ENCODE measurements at places on chromosomes 11 and 22. TPM values are rescaled to one million over a fixed set of nuclear protein-coding genes. Genes with fewer than 3 reads are reported as not detected.
A peak's percentile ranks its signal among the peaks of the same experiment; 100 is the strongest.

- DNase-seq, result peak; percentile 72
These were observed 7.2 kb downstream of the KCNK7 start for GRCh38 chr11:65588199-65589054.

DNA sequence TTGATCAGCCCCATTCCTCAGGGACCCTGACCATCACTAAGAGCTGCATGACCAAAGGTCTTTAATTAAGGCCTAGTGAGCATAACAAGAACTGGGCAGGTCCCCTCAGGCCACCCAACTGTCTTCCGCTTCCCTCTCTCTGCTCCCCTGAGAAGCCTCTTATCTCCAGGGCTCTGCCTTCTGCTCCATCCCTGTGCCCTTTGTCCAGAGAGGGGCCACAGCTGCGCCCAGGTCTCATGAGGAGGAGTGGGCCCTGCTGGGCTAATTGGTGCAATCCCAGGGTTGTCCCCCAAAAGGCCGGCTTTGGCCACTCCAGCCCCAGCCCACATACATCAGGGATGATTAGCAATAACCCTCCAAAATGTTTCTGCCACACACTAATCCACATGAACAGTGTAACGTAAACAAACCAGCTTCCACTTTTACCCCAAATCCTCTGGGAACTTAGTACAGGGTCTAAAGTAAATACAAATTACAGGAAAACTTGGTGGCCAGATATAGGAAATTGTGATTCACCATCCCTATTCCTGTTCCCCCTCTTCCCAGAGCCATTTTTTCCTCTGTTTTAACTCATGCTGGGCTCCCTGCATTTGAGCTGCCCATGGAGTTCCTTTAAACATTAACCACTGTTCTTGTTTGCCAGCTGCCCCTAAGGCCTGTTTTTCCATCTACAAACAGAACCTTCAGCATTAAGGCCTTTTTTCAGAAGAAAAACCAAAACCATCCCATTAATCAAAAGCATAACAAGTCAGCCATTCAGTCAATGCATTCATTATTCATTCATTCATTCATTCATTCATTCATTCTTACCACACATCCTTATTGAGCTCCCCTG is 34.6 kb upstream of the CAVIN3 start:
- no peak for DNase-seq

GRCh38 chr22:45867118-45867905 is 109.7 kb downstream of the WNT7B start:
- peak; percentile 59 for DNase-seq

DNA sequence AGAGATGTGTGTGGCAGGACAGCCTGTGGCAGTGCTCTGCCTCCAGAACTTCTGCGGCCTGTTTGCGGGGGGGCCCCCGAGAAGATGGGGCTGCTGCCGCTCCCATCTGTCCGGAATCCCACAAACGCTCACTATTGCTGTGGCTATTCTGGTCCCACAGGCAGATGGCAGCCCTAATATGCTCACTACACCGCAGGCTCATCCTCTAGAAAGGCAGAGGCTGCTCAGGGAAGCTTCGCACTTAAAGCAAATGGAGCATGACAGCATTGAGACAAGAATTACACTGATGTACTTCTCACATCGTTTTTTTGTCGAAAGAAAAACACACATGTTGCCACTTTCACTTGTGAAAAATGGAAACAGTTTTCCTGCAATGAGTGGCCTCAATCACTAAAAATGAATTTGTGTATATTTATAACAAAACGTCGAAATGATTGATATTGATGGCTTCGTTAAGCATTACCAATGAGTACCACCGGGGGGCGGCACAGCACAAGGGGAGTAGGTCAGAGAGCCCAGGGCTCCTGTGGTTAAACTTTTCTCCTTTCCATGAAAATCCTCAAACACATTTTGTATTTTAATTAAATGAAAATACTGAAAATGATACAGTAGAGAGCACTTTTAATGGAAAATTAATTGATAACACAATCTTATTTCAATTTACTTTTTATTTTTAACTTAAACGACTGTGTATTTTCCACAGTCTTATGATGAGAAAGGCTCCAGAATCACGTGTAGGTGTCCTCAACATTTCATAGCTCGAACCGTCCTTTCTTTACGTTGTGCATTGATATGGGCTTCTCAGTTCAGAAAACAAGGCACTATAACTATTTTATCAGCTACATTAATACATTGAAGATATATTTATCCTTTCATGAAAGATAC is 69.1 kb downstream of the CTTN start:
- DNase-seq, result peak; percentile 74

DNA sequence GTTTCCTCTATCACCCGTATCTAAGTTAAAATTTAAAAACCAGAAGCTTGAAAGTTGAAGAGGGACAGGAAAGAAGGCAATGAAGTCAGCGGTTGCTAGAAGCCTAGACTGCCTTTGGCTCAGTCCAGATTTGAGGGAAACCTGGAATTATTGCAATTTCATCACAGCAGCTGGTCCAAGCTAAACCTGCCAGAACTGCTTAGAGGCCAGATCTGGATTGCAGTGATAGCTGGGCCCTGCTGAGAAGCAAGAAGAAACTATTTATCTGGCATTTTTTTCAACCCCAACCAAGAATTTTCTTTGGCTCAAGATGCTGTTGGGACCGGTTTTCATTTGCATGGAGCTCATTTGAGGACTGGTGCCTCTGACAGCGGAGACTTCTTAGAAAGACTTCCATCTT is 121.5 kb upstream of the TEAD1 start:
- DNase-seq, result no peak

DNA sequence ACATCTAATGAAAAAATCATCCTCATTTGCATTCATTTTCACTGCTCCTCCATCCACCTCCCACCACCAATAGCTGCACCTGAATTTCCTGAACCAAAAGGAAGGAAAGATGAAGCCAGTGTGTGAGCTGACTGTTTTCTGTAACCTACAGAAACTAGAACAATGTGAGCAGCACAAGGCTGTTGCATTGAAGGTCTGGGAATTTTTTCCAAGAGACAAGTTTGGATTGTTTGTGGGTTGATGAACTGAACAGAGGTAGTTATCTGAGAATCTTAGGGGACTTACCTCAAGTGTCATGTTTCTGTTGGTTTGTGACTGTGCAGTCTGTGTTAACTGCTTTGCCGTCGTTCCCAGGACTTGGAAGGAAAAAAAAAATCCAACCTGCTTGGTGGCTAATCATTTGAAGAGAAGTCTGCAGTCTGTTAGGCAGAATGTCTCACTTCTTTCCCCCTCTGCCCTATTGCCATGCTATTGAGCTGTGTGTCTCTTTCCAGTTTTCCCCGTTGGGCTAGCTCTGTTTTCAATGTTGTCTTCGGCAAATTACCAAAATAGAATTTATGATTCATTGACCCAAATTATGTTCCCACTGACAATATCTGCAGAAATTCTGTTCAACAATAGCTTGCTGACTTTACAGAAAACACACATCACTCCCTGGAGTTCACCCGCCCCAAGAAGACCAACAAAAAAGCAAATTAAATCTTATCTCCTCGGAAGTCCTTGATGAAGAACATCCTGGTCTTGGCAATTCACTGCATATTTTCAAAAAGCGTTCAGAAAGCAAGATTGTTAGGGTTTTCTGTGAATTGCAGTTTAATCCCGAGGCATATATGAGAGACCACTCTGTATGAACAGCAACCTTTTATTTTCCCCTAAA is 76.0 kb downstream of the SC5D start:
- DNase-seq, result no peak

DNA sequence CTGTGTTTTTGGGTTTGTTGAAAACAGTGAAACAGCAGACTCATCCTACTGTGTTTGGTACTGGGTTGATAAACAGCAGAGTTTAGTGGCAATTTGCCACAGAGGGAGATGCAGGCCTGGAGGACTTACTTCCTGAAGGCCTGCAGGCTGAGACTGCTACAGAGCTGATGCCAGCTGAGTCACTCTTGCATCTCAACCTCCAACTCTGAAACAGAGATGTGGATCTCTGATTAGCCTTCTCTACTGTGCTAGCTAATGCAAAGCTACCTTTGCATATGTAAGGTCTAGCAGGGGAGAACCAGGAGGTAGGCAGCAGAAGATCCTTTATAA is 14.3 kb downstream of the ATP5MG start:
- no peak for DNase-seq

- DNase-seq, result no peak
These were observed 666 bp downstream of the MSANTD4 start for GRCh38 chr11:106021181-106021966.

Gene CELSR1
- total RNA-seq, result 9.7 TPM

Gene POU2AF1
- 0.62 TPM for total RNA-seq

Gene RFPL3
- total RNA-seq, result not detected

Gene OR51B5
- total RNA-seq, result not detected

Gene NOL12
- total RNA-seq, result 12.0 TPM
